ENCODE measurements at places on chromosomes 11 and 22.

- no peak for DNase-seq
Observed at GRCh38 chr11:24297461-24297860, 199.4 kb upstream of the LUZP2 start.

DNA sequence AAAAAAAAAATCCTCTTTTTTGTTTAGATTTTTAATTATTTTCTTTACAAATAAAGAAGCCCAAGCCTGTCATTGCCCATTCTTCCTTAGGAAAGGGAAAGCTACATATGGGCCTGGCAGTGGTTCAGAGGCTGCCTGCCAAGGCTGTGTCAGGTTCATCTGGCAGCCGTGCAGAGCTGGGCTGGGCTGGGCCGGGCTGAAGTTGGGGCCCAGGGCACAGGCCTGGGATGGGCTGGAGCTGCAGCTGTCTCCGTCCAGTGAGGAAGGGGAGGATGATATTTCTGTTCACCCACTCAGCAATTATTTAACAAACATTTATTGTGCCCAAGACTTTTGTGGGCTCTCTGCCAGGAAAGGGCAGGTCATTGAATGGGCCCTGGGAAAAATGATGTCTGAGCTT is 4.6 kb downstream of the PRR5L start:
- no peak for DNase-seq

DNA sequence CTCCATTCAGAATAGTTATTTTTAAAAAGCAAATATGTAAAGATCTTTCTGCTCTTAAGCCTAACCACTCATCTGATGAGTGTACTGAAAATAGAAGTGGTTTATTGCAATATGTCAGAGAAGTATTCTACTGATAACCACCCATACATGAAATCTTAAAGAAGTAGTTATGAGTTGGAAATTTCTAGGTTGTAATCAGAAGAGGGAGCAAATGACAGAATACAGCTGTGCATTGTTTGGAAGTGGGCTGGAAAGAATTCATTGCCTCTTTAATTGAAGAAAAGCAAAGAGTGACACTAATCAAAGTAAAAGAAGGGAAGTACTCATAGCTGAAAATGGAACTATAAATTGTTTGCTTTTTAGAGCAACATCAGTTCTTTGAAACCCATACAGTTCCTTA is 39.4 kb downstream of the FDX1 start:
- no peak for DNase-seq

GRCh38 chr11:64027651-64028397 is 7.9 kb upstream of the FLRT1 start:
- no peak for DNase-seq

- DNase-seq = no peak
Observed at GRCh38 chr11:2383852-2384804, 7.0 kb downstream of the CD81 start.

GRCh38 chr22:35212009-35212408 is 45.3 kb upstream of the HMGXB4 start:
- DNase-seq = no peak

- no peak for DNase-seq
Observed at GRCh38 chr11:14881576-14882193, 10.3 kb downstream of the CYP2R1 start.

DNA sequence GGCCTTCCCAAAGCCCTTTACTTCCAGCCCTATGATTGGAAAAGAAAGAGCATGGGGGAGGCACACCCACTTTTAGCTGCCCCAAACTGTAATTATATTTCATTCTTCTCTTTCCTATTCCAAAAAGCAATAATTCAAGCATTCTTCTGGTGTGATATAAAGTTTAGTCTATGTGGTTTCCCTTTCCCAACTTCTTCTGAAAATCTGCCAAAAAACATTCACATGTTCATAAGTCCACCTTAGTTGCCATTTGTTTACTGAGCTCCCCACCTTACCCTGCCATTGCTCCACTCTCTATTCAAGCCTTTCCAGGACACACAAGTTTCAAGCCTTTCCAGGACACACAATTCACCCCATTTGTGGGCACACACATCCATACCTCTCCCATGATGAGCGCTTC is 111.6 kb upstream of the BMAL1 start:
- DNase-seq = no peak

DNA sequence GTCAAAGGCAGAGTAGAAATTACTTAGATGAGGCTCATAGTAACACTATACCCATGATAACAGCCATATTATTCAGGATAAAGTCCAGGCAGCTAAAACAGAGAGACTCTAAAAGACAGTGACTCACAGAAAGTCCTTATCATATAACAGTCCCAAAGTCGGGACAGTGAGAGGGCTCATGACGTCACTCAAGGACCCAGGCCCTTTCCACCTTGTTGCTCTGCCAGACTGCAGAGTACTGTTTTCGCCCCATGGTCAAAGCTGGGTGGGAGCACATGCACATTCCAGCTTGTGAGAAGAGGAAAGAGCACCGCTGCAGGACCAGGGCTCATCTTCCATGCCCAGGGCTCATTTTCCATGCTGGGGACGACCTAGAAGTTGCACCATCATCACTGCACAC is 29.4 kb upstream of the NUP50 start:
- no peak for DNase-seq

- DNase-seq = no peak
Observed at GRCh38 chr22:19970031-19970478, 28.4 kb upstream of the TXNRD2 start.

DNA sequence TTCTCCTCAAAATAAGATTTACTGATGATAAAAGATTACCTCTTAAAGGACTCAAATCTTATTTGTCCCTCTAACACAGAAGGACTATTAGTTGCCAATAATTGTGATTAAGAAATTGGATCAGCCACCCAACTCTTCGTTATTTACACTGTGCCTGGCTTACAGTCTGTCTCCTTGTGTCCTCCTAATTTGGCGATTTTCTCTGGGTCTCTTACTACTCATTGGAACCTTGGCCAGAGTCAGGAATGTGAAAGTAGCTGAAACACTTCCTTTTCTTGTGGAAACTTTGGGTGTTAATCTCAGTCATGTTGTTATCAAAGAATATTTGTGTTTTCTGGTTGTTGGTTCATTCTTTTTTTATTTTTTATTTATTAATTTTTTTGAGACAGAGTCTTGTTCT is 83.2 kb downstream of the TEAD1 start:
- DNase-seq = no peak

DNA sequence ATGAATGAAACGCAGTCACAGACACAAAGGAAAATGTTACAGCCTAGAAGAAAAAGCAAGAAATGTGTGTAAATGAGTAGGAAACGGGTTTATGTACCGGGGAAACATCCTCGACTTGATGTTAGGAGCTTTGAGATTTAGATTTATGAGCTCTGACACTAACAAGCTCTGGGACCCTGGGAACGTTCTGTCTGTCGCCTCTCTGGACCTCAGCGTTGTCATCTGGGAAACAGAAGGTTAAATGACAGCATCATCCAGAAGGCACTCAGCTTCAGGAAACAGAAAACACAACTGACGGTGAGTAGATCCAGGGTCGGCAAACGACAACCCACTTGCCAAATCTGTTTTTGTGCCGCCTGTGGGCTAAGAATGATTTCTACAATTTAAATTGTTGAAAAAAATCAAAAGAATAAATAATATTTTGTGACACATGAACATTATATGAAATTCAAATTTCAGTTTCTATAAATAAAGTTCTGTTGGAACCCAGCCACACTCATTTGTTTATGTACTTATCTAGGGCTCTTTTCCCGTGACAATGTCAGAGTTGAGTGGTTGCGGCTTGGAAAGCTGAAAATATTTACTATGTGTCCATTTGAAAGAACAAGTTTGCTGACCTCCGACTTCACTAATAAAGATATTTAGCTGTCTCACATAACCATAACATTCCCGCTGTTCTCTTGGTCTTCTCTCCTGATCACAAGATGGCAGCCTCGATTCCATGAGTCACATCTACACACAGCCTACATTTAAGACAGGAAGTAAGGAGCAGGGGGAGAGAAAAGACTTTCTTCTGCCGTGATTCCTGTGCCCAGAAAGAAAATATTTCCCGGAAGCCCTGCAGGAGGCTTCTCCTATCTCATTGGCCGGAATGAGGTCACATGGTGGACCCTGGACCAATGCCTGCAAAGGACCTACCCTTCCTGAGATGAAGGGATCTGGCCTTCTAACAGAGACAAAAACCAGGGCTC is 47.1 kb upstream of the SYT13 start:
- DNase-seq = no peak

DNA sequence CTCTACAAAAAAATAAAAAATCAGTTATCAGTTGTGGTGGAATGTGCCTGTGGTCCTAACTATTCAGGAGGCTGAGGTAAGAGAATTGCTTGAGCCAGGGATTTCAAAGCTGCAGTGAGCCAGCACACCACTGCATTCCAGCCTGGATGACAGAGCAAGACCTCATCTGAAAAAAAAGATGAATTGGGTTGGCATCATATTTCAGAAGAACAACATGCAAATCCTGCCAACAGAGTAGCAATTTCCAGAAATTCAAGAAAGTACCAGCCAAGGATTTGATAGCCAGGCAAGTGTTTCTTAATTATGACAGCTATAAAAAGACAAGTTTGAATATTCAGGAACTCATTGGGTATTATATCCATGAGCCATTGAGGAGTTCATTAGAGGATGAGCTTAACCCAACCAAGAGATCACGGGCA is 75.2 kb downstream of the USP47 start:
- no peak for DNase-seq

- no peak for DNase-seq
Observed at GRCh38 chr22:48706934-48707762, 1120.5 kb downstream of the BRD1 start.

DNA sequence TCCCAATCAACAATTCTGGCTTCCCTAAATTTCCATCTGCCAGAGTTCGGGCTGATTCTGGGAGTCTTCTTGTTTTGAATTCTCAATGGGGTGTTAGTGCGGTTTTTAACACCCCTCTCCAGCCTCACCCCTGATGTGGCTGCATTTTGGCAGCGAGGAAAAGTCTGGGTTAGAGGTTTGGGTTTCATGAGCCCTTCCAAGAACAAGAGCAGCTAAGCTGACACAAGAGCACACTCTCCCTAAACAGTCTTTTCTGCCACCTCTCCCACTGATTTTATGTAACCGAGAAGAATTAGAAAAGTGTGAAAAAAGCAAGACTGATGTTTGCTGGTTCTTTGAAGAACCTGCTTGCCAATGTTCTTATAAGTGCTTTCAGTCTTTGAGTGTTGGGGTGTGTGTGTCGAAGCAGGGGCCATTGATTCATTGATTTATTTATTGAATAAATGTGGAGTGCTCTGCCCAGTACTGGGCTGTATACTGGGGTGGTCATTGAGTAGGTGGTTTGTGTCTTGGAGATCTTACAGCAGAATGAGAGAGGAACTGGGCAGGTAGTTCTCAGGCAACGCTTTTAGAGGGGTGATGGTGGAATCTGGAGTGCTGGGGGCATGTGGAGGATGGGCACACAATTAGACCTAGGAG is 101.5 kb downstream of the TRAF6 start:
- DNase-seq = no peak

GRCh38 chr11:89293965-89294679 is 116.4 kb downstream of the TYR start:
- DNase-seq = no peak

GRCh38 chr11:69637941-69638871 is 2.8 kb upstream of the CCND1 start:
- DNase-seq = no peak

DNA sequence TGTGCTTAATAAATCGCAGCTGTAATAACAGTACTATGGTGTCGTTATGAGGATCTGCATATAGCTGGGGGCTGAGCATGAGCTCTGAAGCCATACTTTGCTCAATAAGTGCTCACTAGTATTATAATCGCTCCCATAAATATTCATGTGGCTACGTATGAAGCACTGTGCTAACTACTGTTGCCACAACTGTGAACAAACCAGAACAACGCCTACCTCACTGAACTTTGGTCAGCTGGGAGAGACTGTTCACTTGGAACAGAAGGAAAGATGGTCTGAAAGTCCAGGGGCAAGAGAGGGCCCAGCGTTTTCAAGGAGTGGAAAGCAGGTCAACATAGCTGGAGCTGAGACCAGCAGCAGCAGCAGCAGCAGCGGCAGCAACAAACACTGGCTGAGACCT is 141.6 kb downstream of the EFCAB6 start:
- no peak for DNase-seq

GRCh38 chr11:134751766-134752165 is 339.7 kb upstream of the B3GAT1 start:
- DNase-seq = no peak

DNA sequence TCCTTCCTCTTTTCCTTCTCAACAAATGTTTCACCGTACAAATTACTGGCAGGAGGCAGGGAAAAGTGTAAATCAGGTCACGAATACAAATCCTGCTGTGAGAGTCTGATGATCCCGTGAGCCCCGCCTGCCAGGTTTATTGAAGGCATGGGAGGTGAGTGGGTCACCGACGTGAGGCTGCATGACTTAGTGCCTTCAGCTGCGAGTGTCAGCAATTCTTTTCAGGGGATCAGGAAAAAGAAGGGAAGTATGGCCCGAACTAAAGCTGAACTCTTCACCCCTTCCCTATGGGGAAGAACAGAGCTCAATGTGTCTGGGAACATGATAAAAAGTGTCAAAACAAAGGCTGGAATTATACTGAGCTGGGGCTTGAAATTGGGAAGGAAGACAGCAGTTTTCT is 166.2 kb downstream of the OPCML start:
- DNase-seq = no peak

DNA sequence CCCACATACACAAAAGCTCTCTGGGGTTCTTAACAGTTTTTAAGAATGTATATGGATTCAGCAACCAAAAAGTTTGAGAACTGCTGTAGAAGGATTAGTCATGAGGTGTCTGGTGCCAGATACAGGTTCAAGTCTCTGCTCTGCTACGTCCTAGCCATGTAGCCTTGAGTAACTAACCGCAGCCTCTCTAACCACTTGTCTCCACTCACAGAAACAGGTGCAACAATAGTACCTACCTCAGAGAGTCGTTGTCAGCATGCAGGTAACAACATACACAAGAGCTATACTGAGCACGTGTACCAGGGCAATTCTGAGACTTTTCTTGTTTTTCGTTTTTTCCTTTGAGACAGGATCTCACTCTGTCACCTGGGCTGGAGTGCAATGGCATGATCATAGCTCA is 26.9 kb downstream of the CBX7 start:
- no peak for DNase-seq

- no peak for DNase-seq
Observed at GRCh38 chr22:17266251-17266971, 47.2 kb upstream of the ADA2 start.

- DNase-seq = no peak
Observed at GRCh38 chr11:5242208-5242607, 7.4 kb downstream of the HBG1 start.

GRCh38 chr22:49976439-49977175 is 16.0 kb downstream of the PIM3 start:
- DNase-seq = no peak

DNA sequence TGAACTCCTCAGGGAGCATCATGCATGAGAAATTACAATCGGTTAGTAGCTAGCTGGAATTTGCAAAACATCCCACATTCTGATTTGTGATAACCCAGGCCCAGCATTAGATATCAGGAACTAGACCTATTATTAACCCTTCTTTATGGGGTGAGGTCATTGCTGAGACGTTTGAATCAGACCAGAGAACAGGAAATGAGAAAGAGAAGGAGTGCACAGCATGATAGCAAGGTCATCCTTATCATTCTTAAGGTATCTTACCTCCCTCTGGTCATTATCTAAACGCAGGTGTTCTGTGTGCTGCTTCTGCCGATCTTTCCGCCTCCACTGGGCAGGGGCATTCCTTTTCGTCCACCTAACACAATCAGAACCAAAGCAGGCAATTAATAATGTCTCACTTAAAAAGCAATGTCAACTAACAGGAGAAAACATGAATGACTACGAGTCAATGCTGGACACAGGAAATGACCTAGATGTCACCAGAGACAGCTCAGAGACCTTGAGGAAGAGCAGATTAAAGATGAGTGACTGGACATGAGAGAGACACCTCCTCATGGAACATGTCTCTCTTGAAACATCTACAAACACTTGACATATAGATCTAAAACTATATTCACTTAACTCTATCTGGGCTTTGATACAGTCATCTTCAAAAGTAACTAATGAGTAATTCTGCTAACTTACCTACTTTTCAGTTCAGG is 78.3 kb upstream of the SCUBE2 start:
- no peak for DNase-seq

Data from stimulated activated CD8-positive, alpha-beta memory T cell treated with anti-CD3 and anti-CD28 coated beads, Interleukin-4, amount 100 ng/mL, for 4 hours (primary cell).